Sciatic nerve (tissue), 2 donors: ENCODE measurements at places on chromosomes 5 and 9.

DNA sequence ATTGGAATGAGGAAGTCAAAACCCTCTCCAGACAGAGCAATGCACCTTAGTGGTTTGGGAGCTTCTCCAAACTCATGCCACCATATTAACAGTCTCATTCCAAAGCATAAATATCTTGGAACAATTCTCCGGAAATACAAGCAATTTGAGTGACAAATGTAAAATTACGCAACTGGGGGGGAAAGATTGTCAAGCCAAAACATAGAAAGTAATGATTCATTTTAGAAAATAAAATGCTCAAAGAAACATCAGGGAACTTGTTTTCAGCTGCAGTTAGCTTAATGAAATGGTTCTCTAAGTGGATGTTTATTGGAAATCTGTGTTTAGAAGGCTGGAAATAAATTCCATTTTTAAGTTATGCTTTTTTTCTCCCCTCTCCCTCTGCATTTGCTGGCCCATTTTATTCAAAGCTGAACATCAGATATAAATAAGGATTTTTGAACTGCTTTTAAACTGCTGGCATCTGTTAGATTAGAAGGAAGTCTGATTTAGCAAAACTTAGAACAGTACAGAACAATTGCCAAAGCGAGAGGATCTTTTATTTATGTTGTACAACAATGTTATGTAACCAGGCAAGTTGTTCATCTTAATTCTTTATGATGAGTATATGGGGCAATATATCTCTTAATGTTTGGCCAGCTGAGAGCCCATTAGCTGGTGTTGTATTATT is 551.9 kb downstream of the PRELID2 start:
- DNase-seq = no peak

DNA sequence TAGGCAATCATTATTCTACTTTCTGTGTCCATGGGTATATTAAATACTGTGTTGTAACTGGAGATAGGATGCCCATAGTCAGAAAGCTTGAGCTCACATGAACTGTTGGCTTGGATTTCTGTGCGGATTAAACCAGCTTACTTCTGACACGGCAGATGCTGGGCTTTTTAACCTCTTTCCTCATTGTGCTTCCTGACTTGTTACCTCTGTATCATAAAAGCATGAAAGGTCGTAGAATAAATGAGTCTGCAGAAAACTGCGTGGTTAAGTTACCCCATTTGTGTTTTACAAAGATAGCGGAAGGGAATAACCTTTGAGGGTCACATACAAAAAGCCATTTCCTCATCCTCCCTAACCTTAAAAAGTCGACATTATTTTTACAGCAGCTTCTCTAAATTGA is 199.5 kb upstream of the DMRT1 start:
- no peak for DNase-seq

DNA sequence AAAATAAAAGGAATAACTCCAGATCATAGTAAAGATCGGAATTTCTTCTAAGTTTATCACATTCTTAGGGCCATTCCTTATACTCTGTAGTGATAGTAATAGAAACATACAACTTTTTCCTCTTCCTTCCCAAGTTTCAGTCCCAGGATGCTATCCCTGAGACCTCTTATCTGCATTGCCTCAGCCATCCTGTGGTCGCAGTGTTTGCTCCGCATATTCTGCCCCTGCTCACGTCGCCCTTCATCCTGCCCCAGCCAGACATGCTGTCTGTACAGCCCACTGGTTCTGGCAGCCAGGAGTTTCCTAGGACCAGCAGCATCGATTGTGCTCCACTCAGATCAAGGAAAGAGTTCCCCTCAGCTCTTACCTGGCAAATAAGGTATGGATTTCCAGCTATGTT is 132.7 kb upstream of the ERCC6L2 start:
- DNase-seq = peak; percentile 41

GRCh38 chr5:156835905-156836304 is 14.2 kb upstream of the PPP1R2B start:
- DNase-seq = no peak

- no peak for DNase-seq
Measured at GRCh38 chr5:76942581-76942980, 10.3 kb upstream of the CRHBP start.

DNA sequence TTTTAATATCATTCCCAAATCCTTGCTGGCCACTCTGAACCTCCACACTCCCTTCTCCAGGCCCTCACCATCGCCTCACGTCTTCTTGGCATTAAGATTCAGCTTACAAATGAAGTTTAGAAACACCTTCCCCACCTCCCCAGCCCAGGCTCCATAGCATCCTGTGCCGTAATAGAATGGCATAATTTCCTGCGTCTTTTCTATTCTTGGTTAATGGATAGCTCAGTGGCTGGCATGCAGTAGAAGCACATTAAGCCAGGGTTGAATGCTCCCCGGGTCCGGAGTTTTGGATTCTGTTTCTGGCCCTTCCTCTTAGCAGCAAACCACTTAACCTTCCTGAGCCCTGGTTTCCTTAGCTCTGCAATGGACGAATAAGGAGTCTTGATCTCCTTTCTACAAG is 13.8 kb downstream of the WWC1 start:
- DNase-seq = no peak

GRCh38 chr5:25286319-25286718 is 641.5 kb upstream of the CDH10 start:
- DNase-seq = no peak

DNA sequence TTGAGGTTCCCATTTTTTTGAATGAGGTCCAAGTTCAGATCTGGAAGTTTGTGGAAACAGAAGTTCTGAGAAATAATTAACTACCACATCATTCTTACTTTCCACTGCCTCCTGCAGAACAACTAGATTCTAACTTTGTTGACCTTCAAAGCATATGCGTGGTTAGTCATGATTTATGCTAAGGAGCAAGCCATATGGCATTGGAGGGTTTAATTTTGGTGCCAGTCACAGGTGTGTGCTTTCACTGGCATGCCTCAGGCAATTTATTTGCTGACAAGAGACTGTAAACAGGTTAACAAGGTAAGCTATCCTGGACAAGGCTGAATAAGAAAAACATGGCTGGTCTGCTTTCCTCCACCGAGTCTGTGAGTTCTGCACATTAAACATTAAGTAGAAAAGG is 31.5 kb downstream of the HMHB1 start:
- DNase-seq = no peak

- DNase-seq = no peak
Measured at GRCh38 chr5:172775326-172776234, 4.6 kb upstream of the DUSP1 start.

DNA sequence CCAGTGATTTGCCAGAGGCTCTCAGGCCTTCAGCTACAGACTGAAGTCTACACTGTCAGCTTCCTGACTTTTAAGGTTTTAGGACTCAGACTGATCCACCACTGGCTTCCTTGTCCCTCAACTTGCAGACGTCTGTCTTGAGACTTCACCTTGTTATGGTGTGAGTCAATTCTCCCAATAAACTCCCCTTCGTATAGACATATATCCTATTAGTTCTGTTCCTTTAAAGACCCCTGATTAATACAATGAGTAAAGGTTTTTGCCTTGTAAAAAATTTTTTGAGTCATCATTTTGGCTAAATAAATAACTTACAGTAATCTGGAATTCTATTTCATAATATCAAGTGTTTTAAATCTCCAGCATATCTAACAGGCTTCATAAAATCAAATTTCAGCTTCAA is 956.3 kb upstream of the CDH6 start:
- DNase-seq = no peak

GRCh38 chr5:143139585-143139984 is 263.9 kb downstream of the NR3C1 start:
- DNase-seq = no peak

GRCh38 chr5:177356746-177357145 is 978 bp upstream of the RGS14 start:
- no peak for DNase-seq

- no peak for DNase-seq
Measured at GRCh38 chr5:81631124-81631523, 119.8 kb downstream of the SSBP2 start.

GRCh38 chr5:3517348-3517747 is 78.3 kb upstream of the IRX1 start:
- no peak for DNase-seq

DNA sequence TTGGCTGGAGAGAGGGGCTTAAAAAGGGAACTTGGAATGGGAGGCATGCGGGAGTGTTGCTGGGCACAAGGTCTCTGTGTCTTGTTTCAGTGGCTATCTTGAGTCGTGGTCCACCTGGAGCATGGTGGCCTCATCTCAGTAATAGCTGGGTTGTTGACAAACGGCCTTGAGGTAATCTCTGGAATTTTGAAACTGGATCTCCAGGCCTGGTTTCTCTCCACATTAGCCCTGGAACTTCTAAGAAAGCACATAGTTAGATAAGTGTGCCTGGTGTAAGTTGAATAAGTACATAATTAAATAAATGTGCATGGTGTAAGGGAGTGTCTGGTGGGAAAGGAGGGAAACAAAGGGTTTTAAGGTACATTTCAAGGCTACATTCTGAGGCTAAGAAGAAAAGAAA is 62.2 kb downstream of the INIP start:
- DNase-seq = no peak

DNA sequence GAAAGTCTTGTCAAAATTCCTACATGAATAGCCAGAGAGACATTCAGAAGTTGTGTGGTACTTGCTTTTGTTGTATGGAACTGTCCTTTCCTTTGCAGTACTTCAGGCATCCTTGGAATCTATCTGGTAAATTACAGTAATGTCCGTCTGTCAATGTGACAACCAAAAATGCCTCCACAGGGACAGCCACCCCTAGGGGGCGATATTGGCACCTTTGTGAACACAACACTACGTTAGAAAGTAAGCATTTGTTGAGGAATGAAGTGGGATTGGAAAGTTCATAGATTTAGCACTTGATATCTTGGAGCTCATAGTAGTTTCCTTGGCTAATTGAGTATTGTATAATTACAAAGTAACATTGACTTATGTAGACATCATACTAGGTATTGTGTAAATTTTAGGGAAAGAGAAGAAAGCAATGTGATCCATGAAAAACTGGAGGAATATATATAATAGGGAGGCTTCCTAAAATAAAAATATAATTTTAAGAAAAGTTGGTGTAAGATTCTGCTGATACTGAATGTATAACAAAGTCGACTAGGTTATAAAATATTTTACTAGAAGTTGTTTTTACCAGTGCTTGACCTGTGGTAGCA is 32.7 kb downstream of the TMEFF1 start:
- DNase-seq = peak; percentile 62

DNA sequence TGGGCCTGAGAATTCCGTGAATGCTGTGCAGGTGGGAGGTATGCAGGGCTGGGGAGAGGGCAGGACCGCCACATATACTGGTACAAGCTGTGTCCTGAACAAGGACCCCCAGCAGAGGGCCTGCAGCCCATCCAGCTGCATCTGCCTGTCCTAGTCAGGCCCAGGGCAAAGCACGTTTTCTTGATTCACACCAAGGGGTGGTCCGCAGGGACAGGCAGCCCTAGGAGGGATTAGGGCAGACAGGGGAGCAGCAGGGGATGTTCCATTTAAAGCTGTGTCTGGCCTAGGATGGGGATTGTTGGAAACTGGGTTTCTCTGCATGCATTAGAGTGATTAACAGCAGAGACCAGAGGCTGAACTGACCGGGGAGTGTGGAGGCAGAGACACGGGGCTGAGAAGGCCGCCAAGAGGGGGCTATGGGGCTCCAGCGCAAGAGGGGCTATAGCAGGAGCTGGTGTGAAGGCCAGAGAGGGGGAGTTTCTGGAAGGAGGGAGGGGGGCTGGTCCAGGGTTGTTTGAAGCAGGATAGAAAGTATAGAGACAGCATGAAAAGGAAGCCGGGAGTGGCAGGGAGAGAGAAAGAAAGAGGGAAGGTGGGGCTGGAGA is 2.7 kb downstream of the GRM6 start:
- no peak for DNase-seq

GRCh38 chr5:7825630-7826029 is 25.3 kb downstream of the CFAP90 start:
- DNase-seq = no peak

DNA sequence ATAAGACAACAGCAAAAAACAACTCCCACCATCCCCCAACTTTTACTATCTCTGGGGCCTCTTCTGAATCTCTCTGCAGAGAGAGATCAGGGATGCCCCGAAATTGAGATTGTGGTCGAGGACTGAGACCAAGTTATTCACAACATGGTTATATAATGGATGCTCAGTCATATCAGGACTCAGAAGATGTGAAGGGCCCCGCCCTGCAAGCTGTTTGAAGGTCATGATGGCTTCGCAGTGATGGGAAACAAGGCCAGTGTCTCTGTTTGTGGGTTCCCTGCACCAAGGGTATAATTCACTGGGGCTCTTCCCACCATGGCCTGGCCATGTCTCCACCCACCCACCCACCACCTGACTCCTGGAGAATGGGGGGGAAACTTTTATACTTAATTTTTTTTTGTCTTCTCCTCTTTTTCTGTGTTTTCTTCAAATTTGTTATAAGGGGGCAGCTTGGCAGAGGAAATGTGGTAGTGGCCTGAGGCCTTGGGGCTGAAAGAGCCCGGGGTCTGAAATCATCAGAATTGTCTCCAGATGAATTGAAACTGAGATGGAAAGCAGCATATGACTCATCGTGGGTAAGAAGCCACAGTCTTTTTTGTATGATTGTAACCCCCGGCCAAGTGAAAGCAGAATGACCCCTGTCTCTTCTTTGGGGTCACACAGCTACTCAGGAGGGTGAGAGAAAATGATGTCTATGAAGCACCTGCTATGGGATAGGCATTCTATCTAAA is 15.0 kb upstream of the TEX48 start:
- DNase-seq = no peak

DNA sequence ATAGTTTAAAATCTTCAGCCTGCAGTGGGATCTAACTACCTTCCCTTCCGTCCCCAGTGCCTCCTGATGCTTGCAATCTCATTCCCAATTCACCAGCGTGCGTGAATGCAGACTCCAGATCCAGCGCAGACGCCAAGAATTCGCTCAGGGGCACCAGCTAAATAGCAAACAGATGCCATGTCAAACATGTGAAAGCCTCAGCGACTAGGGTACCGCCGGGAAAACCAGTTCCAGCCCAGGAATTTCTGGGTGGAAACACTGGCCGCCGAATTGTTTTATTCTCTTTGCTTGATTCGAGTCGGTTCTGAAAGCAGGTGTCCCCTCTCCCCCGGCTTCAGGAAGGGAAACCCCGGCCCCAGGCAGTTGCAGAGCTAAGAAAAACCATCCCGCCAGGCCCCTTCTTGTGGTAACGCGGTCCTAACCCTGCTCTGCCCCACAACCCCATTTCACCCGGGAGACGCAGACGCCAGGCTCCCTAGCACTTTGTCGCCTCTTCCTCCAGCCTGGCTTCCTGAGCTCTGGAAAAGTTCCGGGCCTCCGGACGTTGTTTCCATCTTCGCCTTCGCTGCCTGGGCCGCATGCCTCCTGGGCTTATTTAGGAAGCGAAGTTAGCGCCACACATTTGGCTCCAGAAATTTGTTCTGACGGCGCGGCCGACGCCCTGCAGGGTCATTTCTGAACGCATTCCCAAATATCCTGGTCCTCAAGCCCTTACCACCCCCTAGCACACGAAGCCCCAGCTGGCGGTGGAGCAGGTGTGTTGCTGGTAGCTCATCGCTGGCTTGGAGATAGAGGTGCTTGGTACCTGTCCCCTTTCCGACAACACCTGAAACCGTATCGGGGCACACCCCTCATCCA is 665 bp upstream of the LVRN start:
- no peak for DNase-seq

- DNase-seq = no peak
Measured at GRCh38 chr5:14147210-14147609, 4.1 kb downstream of the TRIO start.

GRCh38 chr5:158873104-158873503 is 226.6 kb downstream of the EBF1 start:
- DNase-seq = no peak
